Ovary (tissue), 10 donors: ENCODE measurements at places on chromosomes 7 and 10. TPM values are rescaled to one million over a fixed set of nuclear protein-coding genes. Genes with fewer than 3 reads are reported as not detected.

VPS41 gene
- total RNA-seq: 57.2 TPM

FAM25G gene
- total RNA-seq: not detected

TMEM229A gene
- 0.66 TPM for total RNA-seq

RTKN2 gene
- total RNA-seq: 0.05 TPM

ANKRD1 gene
- not detected for total RNA-seq

DNA sequence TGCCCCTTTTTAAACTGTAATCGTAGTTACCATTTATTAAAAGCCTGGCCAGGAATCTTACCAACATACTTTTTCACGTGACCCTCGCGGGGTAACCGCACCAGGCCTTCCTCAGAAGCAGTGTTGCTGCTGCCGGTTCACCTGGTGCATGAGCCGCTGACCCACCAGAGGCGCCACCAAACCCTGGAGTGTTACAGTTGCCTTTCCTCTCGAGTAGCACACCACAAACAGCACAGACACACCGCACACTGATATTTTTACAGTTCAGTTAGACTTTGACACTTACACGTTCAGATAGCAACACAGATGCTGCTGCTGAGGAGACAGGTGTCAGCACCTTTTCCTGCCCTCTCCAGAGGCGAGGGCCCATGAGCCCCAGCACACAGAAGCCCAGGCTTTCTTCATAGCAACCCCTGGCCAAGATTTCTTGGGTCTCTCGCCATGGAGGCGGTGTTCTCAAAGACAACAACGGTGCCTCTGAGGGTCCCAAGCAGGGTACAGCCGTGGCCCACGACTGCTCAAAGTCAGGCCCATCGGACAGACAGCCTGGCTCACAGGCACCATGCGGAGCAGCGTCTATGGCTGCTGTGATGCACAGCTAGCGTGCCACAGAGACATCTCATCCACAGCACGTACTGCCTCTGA is 123.1 kb downstream of the DIP2C start:
- H3K4me1 ChIP-seq: peaks cover 5% of the 10 kb centered on the region
- no peaks in the 10 kb centered on the region for H3K27me3 ChIP-seq
- H3K4me3 ChIP-seq: no peak overlapping the region
- H3K36me3 ChIP-seq: no peaks in the 10 kb centered on the region
- DNase-seq: no peak
- no peak overlapping the region for H3K27ac ChIP-seq

GRCh38 chr10:604716-605631 is 84.5 kb downstream of the DIP2C start:
- H3K27me3 ChIP-seq: no peaks in the 10 kb centered on the region
- peak; percentile 52 for DNase-seq
- H3K4me3 ChIP-seq: no peak overlapping the region
- no peaks in the 10 kb centered on the region for H3K36me3 ChIP-seq
- no peak overlapping the region for H3K27ac ChIP-seq

GRCh38 chr7:142881586-142882337 is 3.8 kb downstream of the TRPV6 start:
- H3K36me3 ChIP-seq: no peaks in the 10 kb centered on the region
- H3K4me1 ChIP-seq: no peaks in the 10 kb centered on the region
- H3K27me3 ChIP-seq: no peaks in the 10 kb centered on the region
- no peak overlapping the region for H3K4me3 ChIP-seq

GRCh38 chr10:123669886-123670285 is 3.7 kb downstream of the GPR26 start:
- DNase-seq: no peak
- H3K27ac ChIP-seq: no peak overlapping the region
- H3K36me3 ChIP-seq: no peaks in the 10 kb centered on the region
- H3K27me3 ChIP-seq: no peaks in the 10 kb centered on the region
- no peak overlapping the region for H3K4me3 ChIP-seq

- no peaks in the 10 kb centered on the region for H3K36me3 ChIP-seq
- H3K27me3 ChIP-seq: no peaks in the 10 kb centered on the region
- H3K4me3 ChIP-seq: no peak overlapping the region
Measured at GRCh38 chr7:5656233-5656632, 125.2 kb downstream of the RNF216 start.

DNA sequence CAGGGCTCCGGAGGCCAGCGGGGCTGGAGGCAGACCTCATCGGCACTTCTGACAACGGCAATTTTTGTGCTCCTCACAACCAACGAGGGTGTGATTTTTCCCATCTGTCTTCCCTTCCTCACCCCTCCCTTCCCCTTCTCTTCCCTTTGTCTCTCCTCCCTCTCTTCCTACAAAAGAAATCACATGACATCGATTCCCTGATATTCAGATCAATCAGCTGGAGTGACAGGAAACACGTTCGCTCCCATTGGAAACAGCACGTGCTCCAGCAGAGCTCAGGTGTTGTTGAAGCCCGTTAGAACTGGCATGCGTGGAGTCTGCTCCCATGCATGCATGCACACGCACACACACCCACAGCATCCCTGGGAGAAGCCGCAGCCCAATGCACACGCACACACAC is 222.4 kb downstream of the PTPRN2 start:
- no peaks in the 10 kb centered on the region for H3K4me1 ChIP-seq
- H3K36me3 ChIP-seq: no peaks in the 10 kb centered on the region

GRCh38 chr10:47008769-47009168 is 97.5 kb downstream of the PTPN20 start:
- H3K27me3 ChIP-seq: no peaks in the 10 kb centered on the region
- no peak overlapping the region for H3K4me3 ChIP-seq
- DNase-seq: no peak
- no peak overlapping the region for H3K27ac ChIP-seq
- H3K4me1 ChIP-seq: peaks cover under 1% of the 10 kb centered on the region
- no peaks in the 10 kb centered on the region for H3K36me3 ChIP-seq

- no peak overlapping the region for H3K4me3 ChIP-seq
- H3K27ac ChIP-seq: peak overlapping the region; percentile 22
- H3K36me3 ChIP-seq: no peaks in the 10 kb centered on the region
- DNase-seq: peak; percentile 73
Measured at GRCh38 chr7:50653126-50653864, 88.1 kb upstream of the DDC start.

DNA sequence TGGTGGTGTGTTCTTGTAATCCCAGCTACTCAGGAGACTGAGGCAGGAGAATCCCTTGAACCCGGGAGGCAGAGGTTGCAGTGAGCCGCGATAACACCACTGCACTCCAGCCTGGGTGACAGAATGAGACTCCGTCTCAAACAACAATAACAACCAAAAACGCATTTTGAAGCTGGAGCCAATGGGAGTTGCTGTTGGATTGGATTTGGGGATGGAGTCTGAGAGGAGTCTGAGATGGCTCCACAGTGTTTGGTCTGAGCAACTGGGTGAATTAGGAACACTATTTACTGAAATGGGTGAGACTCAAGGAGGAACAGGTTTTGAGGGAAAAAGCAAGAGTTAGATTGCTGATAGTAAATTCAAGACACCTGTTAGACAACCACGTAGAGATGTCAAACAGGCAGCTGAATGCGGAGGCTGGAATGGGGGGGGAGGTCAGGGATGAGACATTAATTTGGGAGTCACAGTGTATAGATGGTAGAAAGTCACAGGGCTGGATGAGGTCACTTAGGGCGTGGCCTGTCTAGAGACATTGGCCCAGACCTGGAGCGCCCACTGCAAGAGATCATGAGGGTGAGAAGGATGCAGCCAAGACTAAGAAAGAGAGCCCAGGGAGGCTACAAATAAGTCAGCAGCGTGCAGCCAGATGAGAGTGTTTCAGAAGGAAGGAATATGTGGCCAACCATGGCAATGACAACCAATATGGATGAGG is 56.4 kb downstream of the CYCS start:
- peak overlapping the region; percentile 30 for H3K27ac ChIP-seq

DNA sequence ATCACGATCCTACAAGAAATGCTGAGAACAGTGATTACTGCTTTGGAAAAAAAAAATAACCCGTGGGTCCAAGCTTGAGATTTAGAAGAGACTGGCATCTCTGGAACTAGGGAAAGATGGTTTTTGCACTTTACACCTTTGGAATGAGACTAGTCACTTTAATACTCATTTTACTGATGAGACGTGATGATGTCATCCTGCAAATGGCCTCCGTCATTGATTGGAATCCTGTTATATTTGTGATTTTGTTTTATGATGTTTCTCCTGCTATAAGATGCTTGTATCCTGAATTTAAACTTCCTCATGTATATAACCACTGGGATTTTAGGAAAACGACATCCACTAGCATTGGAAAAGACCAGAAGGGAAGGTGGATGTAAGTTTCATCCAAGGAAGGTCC is 361.3 kb upstream of the AOAH start:
- peaks cover 7% of the 10 kb centered on the region for H3K4me1 ChIP-seq
- no peak overlapping the region for H3K27ac ChIP-seq
- no peak for DNase-seq

- H3K4me1 ChIP-seq: no peaks in the 10 kb centered on the region
- H3K36me3 ChIP-seq: no peaks in the 10 kb centered on the region
- no peaks in the 10 kb centered on the region for H3K27me3 ChIP-seq
- no peak overlapping the region for H3K4me3 ChIP-seq
Measured at GRCh38 chr10:35606430-35606829, 1.3 kb downstream of the GJD4 start.

GRCh38 chr10:80454513-80455460 is 677 bp downstream of the TSPAN14 start:
- peaks cover 22% of the 10 kb centered on the region for H3K4me1 ChIP-seq
- H3K4me3 ChIP-seq: peak overlapping the region; percentile 97
- H3K27ac ChIP-seq: peak overlapping the region; percentile 97
- DNase-seq: peak; percentile 54
- H3K27me3 ChIP-seq: no peaks in the 10 kb centered on the region

- H3K4me3 ChIP-seq: no peak overlapping the region
- DNase-seq: no peak
- H3K27ac ChIP-seq: no peak overlapping the region
- H3K4me1 ChIP-seq: no peaks in the 10 kb centered on the region
- H3K27me3 ChIP-seq: no peaks in the 10 kb centered on the region
Measured at GRCh38 chr10:6390213-6390845, 187.6 kb downstream of the PFKFB3 start.
